ENCODE measurements at places on chromosomes 2 and 18. TPM values are rescaled to one million over a fixed set of nuclear protein-coding genes. Genes with fewer than 3 reads are reported as not detected.

Gene SERTAD2
- 7.2 TPM for total RNA-seq

Gene HTR2B
- total RNA-seq = 18.3 TPM

Gene IL36A
- not detected for total RNA-seq

Gene EIF2AK3
- total RNA-seq = 11.4 TPM

Gene STK25
- total RNA-seq = 175 TPM

Gene CRYGD
- total RNA-seq = not detected

Gene LYG1
- not detected for total RNA-seq

Gene OSR1
- total RNA-seq = 33.0 TPM

Gene IL1R2
- total RNA-seq = 3.0 TPM

Gene CLEC4F
- not detected for total RNA-seq

Gene ARPC2
- 235 TPM for total RNA-seq

Gene TBR1
- total RNA-seq = not detected

Gene AKAIN1
- total RNA-seq = not detected

Gene DSG2
- total RNA-seq = 2.0 TPM

Gene POTEJ
- total RNA-seq = not detected

Gene TUBA4B
- total RNA-seq = not detected

Gene TRIM54
- total RNA-seq = not detected

Gene BBS5
- total RNA-seq = 9.4 TPM

Gene LINC00305
- total RNA-seq = not detected

Gene CAPN14
- 0.16 TPM for total RNA-seq

Gene ACMSD
- total RNA-seq = not detected

Gene PPM1G
- total RNA-seq = 48.3 TPM

Data from sigmoid colon (tissue), 7 donors.